ENCODE measurements at places on chromosomes 2 and 18.

- DNase-seq = no peak
Measured at GRCh38 chr2:181223234-181223633, 234.0 kb upstream of the ITGA4 start.

DNA sequence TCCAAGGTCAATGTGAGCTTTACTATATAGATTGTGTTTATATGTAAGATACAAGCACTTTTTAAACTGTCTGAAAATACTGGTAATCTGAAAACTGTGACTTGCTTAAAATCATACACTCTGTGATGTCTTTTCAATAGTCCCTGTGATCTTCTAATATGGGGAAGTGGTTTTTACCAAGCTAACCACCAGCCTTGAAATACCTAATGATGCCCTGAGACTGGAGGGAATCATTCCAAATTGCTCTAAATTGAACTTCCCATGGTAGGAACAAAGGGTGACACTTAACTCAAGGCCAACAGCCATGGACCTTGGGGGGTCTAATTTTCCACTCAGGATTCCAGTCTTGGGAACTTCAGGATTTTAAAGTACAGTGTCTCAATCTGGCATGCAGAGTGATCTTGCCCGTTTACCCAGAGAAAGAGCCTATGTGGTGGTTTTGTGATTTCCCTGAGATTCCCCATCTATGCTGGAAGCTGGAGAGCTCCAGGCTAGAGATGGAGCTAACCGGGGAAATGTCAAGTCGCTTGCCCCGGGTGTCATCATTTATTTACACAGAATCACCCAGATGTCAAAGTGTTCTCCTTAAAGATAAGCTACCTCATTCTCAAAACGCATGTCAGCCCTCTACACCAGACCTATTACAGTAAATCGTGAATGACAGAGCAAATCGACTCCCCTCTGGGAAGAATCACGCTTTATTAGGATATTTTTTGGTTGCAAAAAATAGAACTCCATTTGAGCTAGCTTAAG lies 198.5 kb downstream of the SP3 start:
- DNase-seq = no peak

GRCh38 chr2:64698668-64699444 lies 45.1 kb upstream of the SERTAD2 start:
- DNase-seq = no peak

- DNase-seq = no peak
Measured at GRCh38 chr2:176614930-176615329, 345.7 kb downstream of the MTX2 start.

- no peak for DNase-seq
Measured at GRCh38 chr2:54013996-54014395, 43.2 kb upstream of the PSME4 start.

DNA sequence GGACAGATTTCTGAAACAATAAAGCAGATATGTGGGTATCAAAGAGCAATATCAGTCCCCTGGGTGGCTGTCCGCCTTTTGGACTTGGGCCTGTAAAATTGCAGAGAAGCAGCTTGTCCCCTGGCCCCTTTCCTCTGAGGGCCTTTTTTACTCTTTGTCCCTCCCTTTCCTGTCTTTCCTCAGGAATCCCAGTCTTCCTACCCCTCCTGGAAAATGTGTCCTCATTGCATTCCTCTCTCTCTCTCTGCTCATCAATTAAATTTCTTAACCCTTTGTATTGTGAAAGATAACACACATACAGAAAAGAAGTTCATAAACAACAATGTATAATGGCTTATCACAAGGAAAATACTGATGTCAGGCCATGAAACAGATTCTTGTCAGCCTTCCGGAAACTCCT lies 3.0 kb upstream of the GRB14 start:
- DNase-seq = no peak

DNA sequence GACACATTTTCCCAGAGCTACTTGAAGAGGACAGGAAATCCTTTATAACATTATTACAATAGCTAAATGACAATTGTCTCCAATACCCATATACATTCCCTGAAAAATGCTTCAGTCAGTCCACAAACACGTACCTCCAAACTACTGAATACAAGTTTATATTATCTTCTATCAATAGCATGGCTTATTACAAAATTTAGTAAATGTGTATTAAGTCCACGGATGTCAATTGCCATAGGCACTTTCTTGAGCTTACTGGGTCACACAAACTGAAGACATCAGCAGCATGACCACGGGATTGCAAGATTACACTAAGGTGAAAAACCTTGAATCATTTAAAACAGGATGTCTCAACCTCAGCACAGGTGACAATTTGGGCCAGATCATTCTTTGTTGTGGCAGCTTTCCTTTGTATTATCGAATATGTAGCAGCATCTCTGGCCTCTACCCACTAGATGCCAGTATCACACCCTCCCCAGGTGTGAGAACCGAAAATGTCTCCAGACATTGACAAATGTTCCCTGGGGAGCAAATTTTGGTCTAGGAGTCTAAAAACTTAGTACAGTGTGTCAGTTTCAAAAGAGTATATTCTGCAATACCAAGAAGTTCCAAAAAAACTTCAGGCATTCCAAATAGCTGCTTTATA lies 1.4 kb downstream of the MBD2 start:
- DNase-seq = no peak
